ENCODE measurements at places on chromosomes 12 and 14. TPM values are rescaled to one million over a fixed set of nuclear protein-coding genes. Genes with fewer than 3 reads are reported as not detected.

DNA sequence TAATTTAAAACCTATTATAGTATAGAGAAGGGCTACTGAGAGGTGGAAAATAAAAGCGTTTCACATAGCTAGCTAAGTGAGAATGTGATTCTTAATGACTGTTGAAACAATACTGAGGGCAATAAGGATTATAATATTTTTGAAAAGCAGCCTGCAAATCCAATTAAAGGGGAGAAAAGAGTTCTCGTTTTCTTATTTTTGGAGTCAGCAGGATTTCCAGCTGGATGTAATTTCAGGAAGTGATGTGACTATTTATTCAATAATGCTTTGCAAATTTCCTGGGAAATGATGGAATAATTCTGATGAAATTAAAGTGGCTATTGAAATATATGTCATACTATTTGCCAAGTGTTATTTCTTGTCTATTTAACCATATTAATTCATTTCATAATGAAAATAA is 279.1 kb downstream of the AEBP2 start:
- DNase-seq = no peak

EXOC3L4 gene
- not detected for total RNA-seq

CLEC9A gene
- total RNA-seq = not detected

GRCh38 chr14:72366619-72367018 is 434.4 kb downstream of the RGS6 start:
- DNase-seq = no peak

DNA sequence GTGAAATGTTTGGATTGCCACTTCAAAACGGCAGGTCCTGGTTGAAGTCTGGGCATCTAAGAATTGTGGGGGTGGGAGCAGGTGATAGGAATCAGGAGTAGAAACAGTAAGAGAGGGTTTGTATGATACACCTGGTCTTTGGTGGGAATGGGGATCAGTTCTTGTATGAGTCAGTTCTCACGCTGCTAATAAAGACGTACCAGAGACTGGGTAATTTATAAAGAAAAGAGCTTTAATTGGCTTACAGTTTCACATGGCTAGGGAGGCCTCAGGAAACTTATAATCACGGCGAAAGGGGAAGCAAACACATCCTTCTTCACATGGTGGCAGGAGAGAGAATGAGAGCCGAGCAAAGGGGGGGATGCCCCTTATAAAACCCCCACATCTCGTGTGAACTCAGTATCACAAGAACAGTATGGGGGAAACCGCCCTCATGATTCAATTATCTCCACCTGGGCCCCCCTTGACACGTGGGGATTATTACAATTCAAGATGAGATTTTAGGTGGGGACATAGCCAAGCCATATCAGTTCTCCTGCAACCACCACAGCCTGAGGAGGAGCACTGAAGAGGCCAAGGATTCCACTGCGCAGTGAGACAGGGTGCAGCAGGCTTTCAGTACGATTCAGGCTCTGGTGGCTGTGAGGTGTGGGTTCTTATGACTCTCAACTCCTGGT is 52.1 kb downstream of the DRAM1 start:
- no peak for DNase-seq

RNASE2 gene
- not detected for total RNA-seq

DNA sequence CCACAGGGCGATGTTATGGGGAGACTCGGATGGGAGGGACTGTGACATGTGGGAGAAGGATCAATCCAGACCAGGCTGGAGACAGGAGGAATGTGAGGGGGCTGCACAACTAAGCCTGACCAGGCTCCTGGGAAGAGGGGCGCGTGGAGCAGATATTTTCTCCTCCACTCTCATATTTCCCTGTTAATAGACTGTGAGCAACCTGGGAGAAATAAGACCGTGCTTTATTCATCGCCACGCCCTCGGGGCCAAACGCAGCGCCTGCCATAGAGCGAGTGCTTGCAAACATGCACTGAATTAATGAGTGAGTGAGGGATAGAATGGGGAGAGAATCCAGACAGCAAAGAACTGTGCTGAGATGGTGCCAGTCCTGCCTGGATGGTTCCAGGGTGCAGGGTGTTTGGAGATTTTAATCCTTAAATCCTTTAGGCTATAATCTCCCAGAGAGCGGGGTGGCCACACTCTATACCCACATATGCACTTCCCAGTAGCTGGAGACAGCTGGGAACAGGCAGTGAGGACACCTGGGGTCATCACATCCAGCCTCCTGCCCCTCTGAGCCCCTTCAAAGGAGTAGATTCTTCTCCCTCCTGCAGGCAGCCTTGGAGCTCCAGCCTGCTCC is 13.6 kb upstream of the FAIM2 start:
- DNase-seq = no peak

DNA sequence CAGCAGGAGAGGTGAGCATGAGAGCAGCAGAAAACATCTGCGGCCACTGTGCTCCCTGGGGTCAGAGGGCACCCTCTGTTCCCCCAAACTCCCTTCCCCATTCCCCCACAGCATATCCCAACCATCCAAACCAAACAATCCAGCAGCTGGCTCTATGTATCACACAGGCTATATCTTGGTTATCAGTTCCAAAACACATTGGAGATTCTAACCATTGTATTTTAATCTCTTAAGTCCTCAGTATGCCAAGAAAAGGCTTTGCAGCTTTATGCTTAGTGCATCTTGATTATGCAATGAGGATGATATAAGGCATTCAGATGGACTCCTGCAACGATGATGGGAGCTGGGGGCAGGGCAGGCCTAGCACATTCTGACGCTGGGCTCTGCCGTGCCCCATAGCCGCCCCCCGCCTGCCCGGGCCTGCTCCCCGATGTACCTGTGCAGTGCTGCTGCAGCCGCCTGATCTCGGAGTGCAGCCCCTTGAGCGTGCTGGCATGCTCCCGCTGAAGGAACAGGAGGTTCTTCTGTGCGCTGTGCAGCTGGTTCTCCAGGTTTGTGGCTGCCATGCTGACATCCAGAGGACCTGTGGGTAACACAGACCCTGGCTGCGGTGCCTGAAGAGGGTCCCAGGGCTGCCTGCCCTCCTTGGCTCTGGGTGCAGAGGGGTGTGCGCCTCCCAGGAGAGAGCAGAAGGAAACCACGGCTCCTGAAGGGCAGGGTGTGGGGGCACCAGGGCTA is 29.6 kb downstream of the CCDC92 start:
- peak; percentile 26 for DNase-seq

SDR9C7 gene
- total RNA-seq = not detected

LYZ gene
- total RNA-seq = not detected

- DNase-seq = no peak
These were observed 151.2 kb upstream of the C14orf180 start for GRCh38 chr14:104428333-104428851.

HPD gene
- total RNA-seq = 0.16 TPM

VDR gene
- 133 TPM for total RNA-seq

DNA sequence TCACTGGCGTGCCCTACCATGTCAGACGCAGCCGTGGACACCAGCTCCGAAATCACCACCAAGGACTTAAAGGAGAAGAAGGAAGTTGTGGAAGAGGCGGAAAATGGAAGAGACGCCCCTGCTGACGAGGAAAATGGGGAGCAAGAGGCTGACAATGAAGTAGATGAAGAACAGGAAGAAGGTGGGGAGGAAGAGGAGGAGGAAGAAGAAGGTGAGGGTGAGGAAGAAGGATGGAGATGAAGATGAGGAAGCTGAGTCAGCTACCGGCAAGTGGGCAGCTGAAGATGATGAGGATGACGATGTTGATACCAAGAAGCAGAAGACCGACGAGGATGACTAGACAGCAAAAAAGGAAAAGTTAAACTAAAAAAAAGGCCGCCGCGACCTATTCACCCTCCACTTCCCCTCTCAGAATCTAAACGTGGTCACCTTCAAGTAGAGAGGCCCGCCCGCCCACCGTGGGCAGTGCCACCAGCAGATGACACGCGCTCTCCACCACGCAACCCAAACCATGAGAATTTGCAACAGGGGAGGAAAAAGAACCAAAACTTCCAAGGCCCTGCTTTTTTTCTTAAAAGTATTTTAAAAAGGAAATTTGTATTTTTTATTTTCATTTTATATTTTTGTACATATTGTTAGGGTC is 13.2 kb downstream of the TRIP11 start:
- no peak for DNase-seq

DNA sequence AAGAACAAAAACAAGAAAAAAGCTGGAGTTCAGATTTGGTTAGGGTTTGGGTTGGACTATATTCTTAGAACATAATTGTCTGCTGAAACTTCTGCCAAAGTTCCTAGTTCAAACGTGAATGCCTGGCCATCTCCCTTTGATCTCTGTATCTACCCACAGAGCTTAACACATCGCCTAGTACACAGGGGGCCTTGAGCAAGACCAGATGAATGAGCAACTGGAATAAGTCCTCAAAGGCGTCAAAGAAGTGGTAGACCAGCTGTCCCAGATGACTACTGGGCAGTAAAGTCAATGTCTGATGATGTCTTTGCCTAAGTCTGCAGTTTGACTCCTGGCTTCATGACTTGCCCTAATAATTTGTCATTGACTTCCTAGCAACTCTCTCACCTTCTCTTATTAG is 13.9 kb upstream of the STAB2 start:
- DNase-seq = no peak

DNA sequence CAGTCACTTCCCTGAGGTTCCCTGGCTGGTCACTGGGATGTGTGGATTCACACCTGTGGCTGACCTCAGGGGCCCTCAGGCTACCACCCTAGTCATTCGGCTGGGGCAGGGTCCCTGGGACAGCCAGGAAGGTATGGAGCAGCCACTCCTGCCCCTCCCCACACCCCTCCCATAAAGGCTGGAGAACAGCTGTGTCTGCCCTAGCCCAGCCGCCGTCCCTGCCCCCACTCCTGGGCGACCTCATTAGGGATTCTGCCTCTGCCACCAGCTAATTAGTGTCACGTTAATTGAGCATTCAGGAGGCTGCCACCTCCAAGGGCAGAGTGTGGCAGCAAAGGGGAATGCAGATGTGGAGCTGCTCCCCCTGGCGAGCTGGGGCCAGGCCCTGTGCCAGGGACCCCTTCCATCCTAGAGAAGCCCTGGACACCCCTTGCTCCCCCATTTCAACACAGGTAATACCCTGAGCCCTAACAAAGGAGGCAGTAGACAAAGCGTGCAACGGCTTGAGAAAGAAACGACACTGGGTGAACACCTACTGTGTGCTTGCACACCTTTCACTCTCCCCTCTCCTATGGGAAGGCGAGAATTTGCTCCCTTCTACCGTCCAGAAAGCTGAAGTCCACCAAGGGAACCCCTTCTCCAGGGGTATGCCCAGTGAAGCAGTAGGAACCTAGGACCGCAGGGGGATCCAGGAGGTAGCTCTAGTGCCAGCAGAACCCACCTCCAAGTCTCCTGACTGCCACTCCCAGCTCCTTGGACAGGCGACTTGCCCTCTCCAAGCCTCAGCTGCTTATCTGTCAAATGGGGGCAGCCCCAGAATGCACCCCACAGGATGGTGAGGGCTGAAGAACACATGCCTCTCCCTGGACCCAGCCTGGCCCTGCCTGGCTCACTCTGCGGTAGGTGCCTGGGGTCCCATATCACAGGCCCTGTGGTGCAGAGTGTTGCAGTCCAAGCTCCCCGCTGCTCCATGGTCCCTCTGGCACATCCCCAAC is 45.1 kb downstream of the FAM222A start:
- DNase-seq = peak; percentile 42

GRCh38 chr12:109331301-109331952 is 16.3 kb upstream of the MYO1H start:
- DNase-seq = no peak

NDRG2 gene
- 7.6 TPM for total RNA-seq

FBXO34 gene
- 27.5 TPM for total RNA-seq

CNTN1 gene
- total RNA-seq = not detected

DNA sequence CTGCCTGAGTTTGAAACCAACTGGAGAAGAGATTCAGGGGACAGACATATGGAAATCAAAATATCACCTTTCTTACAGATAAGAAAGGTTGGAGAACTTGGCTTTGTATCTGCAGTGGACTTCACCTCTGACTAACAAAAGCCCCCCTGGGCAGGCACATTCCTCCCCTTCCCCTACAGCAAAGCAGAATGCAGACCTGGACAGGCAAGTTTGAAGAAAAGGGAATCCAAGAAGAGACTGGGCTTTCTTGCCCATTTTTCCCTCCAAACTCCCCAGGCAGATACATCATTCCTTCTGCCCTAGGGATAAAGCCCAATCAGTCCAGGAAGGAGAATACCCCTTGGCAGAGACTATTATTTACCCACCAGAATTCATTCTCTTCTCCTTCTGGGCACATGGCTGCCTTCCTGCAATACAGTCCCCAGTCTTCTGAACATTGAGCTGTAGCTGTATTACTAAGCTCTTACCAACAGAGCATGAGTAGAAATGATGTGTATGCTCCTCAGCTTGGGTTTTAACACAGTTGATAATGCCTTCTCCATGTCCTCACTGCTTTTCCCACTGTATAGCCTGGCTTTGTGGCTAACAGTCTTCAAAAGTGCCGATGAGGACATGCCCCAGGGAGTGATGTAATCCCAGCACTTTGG is 17.4 kb upstream of the NAP1L1 start:
- no peak for DNase-seq

GRCh38 chr14:71240171-71240570 is 332.9 kb downstream of the PCNX1 start:
- no peak for DNase-seq

NGB gene
- not detected for total RNA-seq

- no peak for DNase-seq
These were observed 244.8 kb downstream of the DACT1 start for GRCh38 chr14:58882577-58883018.

DNA sequence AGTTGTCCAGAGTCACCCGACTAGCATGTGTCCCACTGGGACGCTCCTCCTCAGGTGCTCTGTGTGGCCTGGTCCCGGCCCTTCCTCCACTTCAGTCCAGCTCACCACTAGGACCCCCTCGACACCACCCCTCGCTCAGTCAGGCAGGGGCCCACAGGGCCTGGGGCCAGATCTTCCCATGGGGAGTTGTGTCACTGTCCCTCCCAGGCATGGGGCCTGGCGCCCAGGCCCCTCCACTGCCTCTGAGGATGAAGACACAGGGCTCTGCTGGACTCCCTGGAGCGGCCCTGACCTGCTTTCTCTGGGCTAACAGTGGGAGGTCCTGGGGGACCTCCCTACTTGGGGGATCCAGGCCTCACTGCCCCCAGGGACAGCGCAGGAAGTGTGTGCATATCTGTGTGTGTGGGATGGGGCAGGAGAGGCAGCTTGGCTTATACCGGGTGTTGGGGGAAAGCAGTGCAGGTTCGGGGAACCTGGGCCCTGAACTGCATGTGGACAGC is 43.8 kb downstream of the KRT80 start:
- DNase-seq = no peak

DNA sequence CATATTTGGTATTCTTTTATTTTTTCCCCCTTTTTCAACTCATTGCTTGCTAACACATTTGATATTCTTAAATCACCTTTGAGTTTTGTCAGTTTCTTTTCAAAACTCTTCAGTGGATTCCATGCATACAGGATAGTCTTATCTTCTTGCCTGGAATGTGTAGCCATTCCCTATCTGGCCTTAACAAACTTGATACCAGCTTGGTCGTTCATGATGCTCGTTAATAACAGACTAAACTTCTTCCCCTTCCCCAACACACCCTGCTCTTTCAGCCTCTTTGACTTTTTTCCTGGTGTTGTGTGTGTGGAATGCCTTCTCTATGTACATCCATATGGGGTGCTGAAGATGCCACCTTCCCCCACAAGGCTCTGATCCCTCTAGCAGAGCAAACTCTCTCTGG is 17.7 kb upstream of the CALM1 start:
- DNase-seq = no peak

- DNase-seq = no peak
These were observed 335.8 kb upstream of the E2F7 start for GRCh38 chr12:77401064-77401769.

ADAMTS20 gene
- total RNA-seq = not detected

PTPN21 gene
- not detected for total RNA-seq

GRCh38 chr14:104282332-104283196 is 144.2 kb downstream of the KIF26A start:
- peak; percentile 18 for DNase-seq

Measured in activated naive CD4-positive, alpha-beta T cell treated with anti-CD3 and anti-CD28 coated beads, Interleukin-2, amount 50 U/mL, for 72 hours (primary cell).